ENCODE measurements at places on chromosomes 13 and 19. TPM values are rescaled to one million over a fixed set of nuclear protein-coding genes. Genes with fewer than 3 reads are reported as not detected.

DNA sequence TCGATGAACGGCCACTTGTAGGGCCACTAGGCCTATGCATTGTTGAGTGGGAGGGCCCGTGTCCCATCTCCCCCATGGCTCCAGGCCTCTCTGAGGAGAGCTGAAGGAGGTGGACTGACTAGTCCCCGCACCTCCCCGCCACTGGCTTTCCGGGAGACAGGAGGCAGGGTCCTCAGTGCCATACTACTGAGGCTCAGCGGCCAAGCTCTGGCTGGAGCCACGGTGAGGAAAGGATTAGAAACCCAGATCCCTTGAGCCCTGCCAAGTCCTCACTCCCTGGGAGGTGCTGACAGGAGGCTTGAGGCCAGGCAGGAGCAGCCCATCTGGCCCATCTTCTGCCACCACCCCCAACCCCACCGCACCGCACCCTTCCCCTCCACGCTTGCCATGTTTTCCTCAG, 29.0 kb downstream of the CCDC8 start:
- DNase-seq: no peak

DNA sequence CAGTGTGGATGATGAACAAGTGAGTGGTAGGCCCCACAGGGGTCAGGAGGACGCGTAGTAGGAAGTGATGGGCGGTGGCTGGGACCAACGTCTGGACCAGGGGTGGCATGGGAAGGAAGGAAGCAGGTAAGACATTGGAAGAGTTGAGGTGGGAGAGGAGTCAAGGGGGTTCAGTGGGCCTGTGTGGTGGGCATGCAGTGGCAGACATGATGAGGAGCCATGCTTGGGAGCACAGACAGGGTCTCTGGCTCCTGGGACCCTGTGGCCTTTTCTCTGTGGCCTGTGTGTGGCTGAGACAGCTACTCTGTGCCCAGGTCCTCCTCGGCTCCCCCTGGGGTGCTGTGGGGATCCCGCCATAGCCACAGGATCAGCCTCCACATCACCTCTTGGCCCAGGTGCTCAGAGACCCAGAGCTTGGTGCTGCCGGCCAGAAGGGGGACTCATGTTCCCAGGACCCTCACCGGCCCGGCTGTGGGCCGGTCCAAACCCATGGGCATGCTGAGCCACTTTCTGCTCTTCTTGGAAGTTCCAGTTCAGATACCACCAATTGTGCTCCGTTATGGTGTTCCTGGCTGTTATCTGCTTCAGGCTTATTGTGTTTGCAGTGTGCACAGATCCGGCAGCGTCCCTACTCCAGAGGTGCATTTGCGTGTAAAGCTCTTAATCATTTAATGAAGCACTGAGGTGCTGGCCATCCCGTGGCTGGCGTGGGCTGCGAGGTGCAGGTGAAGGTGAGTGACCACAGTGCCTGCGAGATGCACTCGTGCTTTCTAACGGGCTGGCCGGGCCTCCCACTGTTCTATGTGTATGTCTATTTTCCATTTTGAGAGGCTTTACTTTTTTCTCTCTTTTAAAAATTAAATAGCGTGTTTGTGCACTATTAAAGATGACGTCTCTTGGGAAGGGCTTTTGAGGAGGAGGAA, 147.9 kb downstream of the TEX29 start:
- DNase-seq: no peak

DNA sequence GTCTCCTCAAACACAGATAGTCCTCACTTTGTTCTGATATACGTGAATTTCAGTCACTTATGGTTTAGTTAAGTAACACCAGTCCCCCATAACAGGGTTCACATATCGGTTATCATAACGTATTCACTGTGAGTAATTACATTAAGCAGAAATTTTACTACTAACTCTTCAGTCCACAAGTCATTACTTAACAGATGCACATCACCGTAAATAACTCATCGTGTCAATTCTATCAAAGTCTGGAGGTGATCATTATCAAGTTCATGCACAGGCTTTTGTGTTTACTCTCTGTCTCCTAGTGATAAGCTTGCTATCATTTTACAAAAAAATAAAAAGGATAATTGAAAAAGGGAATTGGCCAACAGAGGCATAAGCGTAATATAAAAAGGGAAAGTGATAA, 287.4 kb upstream of the ATXN8OS start:
- DNase-seq: no peak

GRCh38 chr19:13929340-13929739, 8.9 kb downstream of the PODNL1 start:
- DNase-seq: no peak

DNA sequence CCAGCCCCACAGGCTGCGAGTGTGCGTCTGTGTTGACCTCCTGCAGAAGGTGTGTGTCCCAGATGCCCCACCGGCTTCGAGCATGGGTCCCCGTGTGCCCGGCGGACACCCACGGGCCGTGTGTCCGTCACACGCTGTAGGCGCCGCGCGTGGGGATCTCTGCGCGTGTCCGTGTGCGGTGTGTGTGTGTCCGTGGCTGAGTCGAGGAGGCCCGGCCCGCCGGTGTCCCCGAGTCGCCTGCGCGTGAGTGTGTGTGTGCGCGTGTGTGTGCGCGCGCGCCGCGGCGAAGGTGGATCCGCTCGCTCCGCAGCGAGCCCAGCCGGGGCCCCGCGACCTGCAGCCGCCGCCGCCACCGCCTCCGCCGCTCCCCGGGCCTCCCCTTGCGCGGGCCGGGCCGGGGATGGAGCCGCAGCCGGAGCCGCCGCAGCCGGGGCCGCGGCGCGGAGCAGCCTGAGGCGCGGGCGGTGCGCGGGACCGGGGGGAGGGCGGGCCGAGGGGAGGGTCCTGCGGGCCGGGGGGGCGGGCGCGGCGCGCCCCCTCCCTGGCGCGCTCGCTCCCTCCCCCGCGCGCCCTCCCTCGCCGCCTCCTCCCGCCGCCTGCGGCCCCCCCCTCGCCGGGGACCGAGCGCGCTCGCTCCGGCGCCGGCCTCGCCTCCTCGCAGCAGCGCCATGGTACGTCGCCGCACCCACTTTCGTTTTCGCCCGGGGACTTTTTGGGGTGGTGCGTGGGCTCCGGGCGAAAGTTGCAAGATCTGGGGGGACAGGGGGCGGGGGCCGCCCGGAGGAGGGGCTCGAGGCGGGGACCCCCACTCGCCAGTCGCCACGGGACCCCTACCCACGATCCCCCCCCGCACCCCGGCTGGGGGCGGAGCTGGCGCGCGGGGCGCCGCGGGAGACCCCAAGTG, 7.1 kb upstream of the NFIC start:
- DNase-seq: no peak

- DNase-seq: no peak
Observed at GRCh38 chr13:78679329-78679728, 20.4 kb upstream of the OBI1 start.

The ZNF709 gene
- total RNA-seq: not detected

DNA sequence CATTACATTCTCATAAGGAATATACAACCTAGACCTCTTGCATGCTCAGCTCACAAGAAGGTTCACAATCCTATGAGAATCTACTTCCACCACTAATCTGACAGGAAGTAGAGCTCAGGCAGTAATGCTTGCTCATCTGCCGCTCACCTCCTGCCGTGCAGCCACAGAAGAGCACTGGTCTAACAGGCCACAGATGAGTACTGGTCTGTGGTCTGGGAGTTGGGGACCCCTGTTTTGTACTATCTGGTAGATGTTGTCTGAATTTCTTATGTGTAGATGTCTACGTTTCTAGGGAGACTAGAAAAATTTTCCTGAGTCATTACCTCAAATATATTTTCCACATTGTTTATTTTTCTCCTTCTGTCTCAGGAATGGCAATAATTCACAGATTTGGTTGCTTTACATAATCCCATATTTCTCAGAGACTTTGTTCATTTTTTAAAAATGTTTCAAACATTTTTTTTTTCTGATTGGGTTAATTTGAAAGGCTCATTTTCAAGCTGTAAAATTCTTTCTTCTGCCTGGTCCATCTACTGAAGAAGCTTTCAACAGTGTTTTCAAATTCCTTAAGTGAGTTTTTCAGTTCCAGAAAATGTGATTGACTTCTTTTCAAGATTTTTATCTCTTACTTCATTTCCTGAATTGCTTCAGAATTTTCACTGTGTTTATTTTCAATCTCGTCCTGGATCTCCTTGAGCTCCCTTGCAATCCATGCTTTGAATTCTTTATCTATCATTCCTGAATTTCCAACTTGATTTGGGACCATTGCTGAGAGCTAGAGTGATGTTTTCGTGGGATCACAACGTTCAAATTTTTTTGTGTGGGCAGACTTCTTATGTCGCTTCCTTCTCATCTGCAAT, 1322.2 kb downstream of the PCDH9 start:
- DNase-seq: no peak

The DDX49 gene
- 38.9 TPM for total RNA-seq

All from NCI-H460 (cell line).